ENCODE measurements at places on chromosomes 4 and X.

GRCh38 chrX:13373431-13374187 lies 53.8 kb upstream of the ATXN3L start:
- DNase-seq: no peak

GRCh38 chr4:124290678-124291077 lies 421.9 kb downstream of the ANKRD50 start:
- DNase-seq: no peak

GRCh38 chr4:158535130-158535614 lies 13.5 kb downstream of the RXFP1 start:
- DNase-seq: no peak

GRCh38 chrX:74251006-74251930 lies 52.7 kb upstream of the ZCCHC13 start:
- DNase-seq: no peak

DNA sequence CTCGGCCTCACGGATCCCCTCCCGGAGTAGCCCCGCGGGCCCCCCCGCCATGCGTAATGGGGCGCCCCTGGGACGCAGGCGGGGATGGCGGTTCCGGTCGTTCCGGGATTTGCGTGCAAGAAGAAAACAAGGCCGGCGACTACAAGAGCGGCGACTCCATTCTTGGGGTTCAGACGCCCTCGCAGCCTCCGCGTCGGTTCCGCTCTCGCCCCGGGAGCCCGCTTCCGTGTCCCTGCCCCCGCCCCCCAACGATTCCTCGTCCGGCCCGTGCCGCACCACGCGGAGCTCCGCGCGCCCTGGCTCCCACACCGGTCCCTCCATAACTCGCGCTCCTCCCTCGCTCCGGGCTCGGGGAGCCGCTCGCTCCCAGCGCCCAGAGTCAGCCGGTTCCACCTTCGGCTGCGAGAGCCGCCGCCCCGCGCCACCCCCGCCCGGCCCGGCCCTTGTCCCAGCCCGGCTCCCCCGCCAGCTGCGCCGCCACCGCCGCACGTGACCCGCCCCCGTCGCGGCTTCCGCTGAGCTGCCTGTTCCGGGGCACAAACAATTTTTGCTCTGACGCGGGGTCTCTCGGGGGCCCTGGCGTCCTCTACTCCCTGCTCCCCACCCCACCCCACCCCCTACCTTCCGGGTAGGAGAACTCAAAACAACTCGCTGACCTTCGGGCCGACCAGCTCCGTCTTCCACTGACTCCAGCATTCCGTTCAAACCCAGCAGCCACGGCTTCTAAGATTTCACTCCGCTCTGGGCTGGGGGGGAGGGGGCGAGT lies 78.8 kb upstream of the BCOR start:
- DNase-seq: peak; percentile 65

DNA sequence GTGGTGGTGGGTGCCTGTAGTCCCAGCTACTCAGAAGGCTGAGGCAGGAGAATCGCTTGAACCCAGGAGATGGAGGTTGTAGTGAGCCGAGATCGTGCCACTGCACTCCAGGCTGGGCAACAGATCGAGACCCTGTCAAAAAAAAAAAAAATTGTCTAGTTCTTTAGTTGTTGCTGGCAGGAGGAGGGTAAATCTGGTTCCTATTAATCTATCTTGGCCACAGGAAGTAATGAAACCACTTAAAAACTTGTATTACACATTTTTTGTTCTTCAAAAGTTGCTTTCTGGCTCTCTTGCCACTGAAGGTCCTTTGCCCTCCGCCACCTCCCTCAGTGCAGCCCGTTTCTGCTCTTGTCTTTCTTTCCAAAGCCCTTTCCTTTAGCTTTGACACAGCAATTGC lies 102.9 kb upstream of the ARSJ start:
- no peak for DNase-seq

DNA sequence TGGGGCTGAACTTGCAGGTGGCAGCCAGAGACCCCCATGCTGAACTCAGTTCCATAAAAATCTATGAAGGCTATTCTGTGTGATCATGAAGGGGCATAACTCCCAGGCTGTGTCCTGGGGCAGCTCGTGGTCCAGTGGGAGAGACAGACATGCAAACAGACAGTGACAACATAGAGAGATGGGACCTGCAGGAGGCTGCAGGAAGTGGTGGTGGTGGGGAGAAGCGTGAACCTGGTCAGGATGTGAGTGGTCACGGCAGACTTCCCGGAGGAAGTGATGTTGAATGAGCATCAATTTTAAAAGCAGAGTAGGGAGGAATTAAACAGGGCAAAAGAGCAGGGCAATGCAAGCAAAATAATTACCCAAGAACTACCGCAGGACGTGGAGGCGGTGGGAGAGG lies 23.2 kb upstream of the SORCS2 start:
- DNase-seq: no peak

DNA sequence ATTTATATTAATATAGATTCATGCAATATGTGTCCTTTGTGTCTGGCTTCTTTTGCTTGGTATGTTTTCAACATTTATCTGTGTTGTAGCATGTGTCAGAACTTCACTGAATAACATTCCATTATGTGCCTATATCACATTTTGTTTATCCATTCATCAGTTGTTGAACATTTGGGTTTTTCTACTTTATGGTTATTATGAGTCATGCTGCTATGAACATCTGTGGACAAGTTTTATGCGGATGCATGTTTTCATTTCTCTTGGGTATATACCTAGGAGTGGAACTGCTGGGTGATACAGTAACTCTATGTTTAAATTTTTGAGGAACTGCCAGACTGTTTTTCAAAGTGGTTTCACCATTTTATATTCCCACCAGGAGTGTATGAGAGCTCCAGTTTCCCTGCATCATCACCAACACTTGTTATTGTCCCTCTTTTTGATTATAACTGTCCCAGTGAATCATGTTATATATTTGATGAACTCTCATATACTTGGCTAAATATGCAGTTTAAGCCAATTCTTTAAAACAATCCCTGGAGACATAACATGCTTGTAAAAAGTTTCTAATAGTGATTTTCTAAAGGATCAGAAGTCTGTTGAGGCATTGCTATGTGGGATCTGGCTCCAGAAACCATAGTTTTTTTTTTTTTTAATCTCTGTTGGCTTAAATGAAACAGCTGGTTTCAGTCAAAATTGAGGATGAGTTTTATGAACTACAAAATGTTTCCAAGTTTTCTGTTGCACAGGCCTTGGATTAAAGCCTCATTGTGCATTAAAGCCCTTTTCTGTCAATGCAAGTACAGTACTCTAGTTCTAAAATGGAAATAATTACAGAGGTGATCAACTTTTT lies 21.6 kb upstream of the REPS2 start:
- DNase-seq: no peak

DNA sequence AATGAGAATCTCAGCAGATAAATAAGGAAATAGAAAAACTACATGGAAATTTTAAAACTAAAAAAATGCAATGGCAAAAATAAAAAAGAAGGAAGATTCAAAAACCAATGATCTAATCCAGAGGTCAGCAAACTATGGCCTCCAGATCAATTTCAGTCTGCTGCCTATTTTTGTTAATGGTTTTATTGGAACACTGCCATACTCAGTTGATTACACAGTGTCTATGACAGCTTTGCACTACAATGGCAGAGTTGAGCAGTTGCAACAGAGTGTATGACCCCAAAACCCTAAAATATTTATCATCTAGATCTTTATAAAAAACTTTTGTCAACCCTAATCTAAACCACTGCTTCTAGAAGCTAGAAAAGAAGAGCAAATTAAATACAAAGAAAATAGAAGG lies 170.3 kb downstream of the RAB28 start:
- no peak for DNase-seq

DNA sequence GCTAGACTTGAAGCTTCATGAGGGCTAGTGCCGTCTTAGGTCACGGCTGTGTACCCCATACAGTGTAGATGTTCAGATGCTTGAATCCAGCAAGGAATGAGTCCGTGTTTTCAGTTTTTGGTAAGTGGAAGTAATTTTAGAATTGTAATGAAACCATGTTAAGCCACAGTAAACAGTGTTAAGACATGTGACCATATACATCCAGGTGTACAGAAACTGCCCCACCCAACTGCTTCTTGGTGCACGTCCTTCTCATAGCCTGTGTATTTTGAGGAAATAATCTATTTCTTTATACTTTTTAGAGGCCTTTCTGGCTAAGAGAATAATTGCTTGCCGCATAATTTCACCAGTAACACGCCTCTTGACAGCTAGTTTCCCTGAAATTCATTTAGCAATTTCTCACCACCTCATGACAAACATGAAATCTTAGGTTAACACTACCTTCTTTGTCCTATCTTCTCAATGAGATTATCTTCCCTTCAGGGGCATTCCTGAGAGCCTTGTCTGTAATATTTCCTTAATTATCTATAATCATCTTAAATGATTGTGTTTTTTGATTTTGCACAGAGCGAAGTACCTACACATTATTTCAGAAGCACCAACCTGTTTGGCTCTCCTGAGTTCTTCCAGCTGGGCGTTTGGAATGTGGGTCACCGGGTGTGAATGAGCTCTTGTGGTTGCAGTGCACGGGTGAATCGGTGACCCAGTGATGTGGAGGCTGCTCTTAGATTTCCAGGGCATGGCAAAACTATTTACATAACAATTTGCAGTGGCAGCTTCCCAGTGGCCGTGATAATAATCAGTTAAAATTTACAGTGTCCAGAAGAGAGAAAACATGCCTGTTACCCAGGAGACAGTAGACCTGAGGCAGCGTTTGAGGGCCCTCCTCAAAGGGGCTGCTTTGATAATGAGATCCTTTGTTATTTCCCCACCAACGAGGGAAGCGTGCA lies 50.2 kb upstream of the TADA2B start:
- no peak for DNase-seq

- no peak for DNase-seq
Observed at GRCh38 chr4:21901281-21901680, 47.3 kb downstream of the KCNIP4 start.

- no peak for DNase-seq
Observed at GRCh38 chr4:98682719-98683118, 24.3 kb upstream of the TSPAN5 start.

- no peak for DNase-seq
Observed at GRCh38 chrX:107699616-107700015, 71.3 kb downstream of the PRPS1 start.

DNA sequence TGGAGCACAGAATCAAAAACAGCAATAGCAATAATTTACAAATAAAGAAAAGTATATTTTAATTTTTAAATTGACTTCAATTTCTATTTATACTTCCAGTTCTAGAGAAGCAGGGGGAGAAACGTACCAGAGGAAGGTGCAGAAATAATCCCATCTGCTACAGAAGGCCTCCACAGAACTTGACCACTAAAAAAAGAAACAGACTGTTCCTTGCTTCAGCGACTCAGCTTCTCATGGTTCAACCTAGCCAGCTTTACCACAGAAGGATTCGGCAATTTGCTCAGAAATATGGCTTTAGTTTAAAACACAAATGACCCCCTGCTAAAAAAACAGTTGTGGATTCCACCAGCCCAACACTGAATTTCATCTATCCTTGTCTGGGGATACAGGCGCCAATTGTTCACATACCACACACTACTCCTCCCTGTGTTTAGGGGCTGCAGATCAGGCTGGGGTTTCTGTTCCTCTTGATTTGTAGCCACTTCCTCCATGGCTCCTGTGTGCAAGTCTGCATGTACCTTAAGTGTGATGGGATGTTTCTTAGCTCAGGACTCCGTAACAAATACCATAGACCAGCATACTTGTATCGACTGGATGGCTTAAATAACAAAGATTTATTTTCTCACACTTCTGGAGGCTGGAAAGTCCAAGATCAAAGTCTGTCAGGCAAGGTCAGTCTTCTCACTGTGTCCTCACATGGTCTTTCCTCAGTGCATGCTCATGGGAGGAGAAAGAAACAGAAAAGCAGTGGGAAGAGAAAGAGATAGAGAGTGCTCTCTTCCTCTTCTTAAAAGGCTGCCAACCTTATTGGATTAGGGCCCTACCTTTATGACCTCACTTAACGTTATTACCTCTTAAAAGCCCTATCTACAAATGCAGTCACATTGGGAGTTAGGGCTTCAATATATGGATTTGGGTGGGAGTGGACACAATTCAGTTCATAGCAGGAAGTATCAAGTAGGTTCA lies 79.1 kb downstream of the AMOT start:
- DNase-seq: no peak

GRCh38 chr4:137794764-137795254 lies 262.5 kb upstream of the PCDH18 start:
- no peak for DNase-seq

GRCh38 chrX:153600921-153601320 lies 2.0 kb upstream of the CCNQ start:
- DNase-seq: no peak

DNA sequence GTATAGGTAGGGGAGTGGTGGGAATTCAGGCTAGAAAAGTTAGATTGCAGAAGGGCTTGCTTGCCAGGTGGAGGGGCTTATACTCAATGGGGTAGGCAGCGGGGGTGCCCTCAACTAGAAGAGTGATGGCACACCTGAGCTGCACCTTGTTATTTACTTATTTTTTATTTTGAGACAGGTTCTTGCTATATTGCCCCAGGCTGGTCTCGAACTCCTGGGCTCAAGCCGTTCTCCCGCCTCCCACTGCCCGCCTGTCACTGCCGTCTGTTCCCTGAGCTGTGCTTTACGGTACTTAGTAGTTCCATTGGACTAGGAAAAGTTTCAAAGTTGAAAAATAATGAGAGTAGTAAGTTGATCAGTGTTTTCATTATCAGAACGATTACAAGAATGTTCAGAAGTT lies 2.0 kb downstream of the ZFX start:
- no peak for DNase-seq

DNA sequence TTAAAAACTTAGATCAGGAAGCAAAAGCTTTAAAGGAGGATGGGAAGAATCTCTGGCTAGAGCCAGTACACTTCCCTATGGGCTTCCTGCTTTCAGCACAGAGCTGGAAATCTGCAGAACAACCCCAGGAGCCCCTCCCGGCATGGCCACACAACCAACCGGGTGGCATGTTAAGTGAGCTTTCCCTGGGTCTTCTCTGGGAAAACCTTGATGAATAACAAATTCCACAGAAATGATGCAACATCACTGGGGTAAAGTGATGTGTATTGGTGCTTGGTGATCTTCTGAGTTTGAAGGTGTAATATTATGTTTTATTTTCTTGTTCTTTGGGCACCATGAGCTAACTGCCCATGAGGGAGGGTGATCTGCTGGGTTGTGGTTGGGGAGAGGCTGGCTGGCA lies 22.1 kb downstream of the NHS start:
- DNase-seq: no peak

DNA sequence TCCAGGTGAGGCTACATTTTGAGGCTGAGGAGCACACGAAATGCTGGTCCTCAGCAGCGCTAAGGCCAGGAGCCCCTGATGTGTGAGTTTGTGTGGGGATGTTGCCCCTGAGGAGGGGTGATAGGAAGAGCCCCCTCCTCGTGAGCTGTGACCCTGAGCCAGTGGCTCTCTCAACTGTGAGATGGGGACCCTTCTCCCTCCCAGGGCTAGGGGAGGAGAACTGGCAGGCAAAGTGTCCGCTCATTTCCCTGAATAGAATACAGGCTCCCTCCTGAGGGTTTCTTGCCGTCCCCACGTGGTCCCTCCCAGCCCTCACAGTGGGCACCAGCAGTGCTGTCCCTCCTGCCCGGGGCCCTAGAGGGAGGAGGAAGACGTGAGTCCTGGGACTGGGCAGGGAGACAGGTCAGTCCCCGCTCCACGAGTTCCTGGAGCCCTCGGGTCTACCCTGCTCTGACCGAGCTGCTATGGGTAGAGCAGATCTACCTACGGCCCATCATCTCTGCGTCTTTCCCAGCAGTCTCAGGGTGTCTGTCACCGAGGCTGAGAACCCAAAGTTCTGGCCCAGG lies 21.0 kb upstream of the TBC1D14 start:
- DNase-seq: no peak

Measured in effector memory CD4-positive, alpha-beta T cell (primary cell).